Right atrium auricular region (tissue), 2 donors: ENCODE measurements at places on chromosomes 1 and 21.

- no peak for DNase-seq
Measured at GRCh38 chr1:158675563-158676323, 10.8 kb downstream of the SPTA1 start.

GRCh38 chr1:20612221-20612746 is 21.0 kb upstream of the PINK1 start:
- DNase-seq = no peak

DNA sequence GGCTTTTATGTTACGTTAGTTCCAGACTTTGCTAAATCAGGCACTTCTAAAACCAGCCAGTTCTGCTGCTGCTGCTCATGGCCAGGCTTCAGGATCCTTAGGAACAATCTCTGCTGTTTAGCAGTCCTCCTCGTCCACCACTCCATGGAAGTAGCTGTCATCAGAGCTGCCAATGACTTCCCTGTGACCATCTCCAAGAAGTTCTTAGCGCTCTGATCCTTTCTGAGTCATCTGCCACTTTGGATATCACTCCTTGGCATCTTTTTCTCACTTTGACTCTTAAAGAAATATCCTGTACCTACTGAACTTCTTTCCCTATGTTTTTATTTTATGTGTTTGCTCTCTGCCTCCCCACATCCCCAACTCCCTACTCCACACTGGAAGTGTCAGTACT is 14.7 kb upstream of the IRF2BP2 start:
- DNase-seq = no peak

- DNase-seq = no peak
Measured at GRCh38 chr1:215731699-215732098, 164.6 kb downstream of the KCTD3 start.

DNA sequence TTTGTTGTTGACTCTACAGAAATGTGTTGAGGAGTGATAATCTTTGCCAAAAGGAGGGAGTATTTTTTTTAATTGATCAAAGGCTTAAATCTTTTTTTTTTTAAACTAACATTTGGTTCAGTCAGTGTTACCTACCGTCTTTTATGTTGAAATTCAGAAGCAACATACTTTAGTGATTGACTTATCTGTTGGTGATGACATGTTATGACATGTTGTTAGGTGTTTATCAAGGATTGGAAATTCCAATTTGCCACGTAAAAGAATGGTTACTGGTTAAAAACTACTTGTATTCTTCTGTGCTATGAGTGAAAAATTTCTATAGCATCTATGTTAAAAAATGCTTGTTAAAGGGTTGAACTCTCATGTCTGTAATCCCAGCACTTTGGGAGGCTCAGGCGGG is 61.2 kb downstream of the DNM3 start:
- no peak for DNase-seq

- DNase-seq = no peak
Measured at GRCh38 chr1:185438936-185439335, 121.9 kb upstream of the IVNS1ABP start.

DNA sequence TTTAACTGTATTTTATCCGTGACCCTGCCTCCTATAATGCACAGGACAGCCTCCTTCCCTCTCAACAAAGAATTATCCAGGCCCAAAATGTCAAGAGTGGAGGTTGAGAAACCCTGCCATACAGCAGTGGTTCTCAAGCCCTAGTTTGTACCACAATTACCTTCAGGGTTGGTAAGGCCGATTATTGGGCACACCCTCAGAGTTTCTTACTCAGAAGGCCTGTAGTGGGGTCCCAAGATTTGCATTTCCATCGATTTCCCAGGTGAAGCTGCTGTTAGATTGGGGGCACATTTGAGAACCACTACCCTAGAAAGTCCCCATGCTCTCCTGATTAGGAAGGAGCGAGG is 400 bp upstream of the PGBD2 start:
- DNase-seq = no peak

DNA sequence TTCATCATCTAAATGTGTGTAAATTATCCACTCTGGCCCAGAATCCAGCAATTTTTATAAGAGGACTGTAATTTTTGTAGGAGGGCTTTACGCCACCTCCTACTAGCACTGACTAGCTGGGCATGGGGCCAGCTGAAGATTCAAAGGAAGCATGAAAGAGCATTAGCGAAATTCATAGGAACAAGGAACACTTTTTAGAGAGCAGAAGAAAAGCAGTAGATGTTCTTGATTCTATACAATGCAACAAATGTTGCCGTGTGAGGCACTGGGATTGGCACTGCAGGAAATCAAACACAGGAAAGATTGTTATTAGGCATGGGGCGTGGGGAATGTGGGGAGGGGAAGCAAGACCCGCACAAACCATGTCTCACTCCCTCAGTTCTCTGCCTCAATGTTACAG is 58.4 kb upstream of the PARP1 start:
- no peak for DNase-seq

DNA sequence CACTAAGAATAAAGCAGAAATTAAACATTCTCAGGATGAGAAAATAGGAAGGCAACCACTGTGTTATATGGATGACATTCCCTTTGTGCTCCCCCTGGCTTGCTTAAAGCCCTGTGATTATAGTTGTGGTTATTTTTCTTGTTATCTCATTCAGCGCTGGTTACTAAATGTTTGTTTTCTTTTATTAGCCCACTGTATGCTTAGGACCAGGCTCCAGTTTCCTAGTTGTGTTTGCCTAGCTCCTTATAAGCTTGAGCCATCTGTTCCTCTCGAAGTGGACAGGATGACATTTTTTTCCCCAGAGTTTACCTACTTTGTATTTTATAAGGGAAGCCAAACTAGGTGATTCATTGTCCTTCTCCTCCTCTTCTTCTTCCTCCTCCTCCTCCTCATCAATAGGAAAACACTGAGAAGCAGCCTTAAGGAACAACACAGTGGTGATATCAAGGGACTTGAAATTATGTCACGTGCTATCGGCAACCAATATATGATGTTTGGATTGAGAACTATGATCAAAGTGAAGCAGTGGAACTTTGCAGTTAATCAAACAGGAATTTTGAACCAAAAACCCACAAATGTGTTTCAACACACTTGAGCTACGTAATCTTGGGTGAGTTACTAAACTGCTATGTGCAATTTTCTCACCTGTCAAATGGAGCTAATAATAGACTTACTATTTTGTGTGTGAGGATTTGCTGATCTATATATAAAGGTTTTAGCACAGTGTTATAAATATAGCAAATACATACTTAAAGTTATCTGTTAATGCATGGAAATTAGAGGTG is 35.1 kb upstream of the RGS7 start:
- no peak for DNase-seq

GRCh38 chr1:68624233-68624632 is 127.4 kb upstream of the DEPDC1 start:
- no peak for DNase-seq

GRCh38 chr1:29933067-29933466 is 696.7 kb downstream of the PTPRU start:
- no peak for DNase-seq

DNA sequence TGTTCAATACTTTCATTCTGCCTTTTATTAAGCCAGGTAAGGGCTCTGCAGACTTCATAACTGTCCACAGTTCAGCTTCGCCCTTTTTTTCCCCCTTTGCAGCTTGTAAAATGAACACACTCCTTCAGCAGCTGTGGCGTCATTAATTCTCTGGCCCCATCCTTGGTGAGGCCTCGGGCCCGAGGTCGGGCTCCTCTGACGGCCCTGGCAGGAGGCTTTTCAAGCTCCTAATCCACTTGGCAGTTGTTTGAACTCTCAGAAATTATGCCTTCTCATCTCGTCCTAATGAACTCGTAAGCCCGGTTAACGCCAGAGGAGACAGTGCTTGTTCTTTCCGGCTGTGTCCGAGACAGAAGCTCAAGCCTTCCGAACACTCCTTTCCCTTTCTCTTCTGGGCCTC is 18.1 kb upstream of the EPHA8 start:
- no peak for DNase-seq

DNA sequence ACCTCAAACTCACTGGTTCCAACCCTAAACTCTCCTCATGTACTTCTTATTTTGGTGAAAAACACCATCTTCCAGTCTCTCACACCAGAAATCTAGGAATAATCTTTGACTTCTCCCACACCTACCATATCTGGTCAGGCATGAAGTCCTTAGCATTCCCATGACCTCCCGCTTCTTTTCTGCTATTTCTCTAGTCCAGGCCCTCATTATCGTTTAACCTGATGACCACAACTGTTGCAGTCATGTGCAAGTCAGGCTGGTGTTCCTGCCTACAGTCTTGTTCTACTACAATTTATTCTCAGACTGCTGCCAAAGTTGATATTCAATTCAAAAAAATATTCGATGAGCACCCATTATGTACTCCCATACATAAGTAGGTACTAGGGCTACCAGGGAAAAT is 71.3 kb downstream of the PIK3R3 start:
- no peak for DNase-seq

- DNase-seq = no peak
Measured at GRCh38 chr1:215529571-215529970, 37.5 kb upstream of the KCTD3 start.

DNA sequence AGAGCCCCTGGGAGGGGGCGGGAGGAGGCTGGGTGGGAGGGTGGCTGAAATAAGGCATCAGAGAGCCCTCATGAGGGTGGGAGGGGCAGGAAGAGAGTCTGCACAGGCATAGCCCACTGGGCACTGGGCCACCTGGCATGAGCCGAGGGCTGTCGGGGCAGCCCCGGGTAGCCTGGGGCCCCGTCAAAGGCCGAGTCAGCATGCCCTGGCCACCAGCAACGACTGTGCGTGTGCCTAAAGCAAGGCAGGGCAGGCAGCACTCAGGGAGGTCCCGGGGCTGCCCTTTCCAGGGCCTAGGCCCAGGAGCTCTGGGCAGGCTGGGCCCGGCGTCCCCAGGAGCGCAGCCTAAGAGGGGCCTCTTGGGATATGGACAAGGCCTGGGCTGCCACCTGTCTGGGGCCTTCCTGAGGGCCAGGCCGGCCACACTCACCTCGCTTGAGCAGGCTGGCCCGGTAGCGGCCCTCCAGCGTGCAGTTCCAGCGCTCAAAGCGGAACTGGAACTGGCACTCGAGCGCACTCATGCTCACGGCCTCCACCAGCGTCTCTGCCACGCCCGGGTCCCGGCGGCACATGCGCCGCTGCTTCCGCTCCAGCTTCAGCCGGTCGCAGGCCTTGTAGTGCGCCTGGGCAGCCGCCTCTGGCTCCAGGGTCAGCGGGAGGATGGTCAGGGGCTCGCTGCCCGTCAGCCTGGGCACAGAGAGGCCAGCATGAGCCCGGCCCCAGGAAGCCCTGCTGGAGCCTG is 22.7 kb downstream of the WNT9A start:
- DNase-seq = no peak

DNA sequence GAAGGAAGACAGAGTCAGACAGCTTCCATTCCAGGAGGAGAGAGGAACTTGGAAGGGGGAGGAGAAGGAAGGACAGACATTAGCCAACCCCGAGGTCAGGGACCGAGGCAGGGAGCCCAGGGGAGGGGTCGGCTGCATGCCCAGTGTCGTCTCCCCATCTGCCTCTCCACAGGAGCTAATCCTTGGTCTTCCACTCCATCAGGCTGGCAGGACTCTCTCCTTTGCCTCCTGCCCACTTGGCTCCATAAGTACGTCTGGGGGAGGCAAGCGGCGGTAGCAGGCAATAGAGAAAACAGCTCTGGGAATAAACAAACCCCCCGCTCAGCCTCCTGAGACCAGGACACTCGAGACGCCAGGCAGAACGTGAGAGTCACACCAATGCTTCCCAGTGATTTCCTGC is 71.3 kb downstream of the GRIK3 start:
- DNase-seq = no peak

- DNase-seq = no peak
Measured at GRCh38 chr1:98277118-98277517, 356.3 kb upstream of the DPYD start.

- no peak for DNase-seq
Measured at GRCh38 chr1:58704616-58705021, 4.8 kb upstream of the MYSM1 start.

- peak; percentile 28 for DNase-seq
Measured at GRCh38 chr1:225692517-225692879, 39.6 kb upstream of the ENAH start.

DNA sequence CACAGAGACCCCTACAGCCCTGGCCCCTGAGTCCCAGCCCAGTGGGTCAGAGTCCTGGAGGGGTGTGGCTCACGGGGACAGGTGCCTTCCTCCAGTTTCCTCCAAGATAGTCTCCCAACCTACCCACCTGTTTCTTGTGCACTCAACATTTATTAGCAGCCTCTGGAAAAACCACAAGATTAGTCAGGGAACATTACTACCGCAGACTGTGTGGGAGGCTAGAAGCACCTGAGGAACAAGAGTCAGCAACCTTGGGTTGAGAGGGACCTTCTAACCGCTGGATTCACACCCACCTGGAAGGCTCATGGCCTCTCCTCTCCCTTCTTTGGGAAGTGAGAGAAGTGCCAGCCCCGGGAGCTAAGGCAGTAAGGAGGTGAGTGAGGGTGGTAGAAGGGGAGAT is 22.5 kb upstream of the IKBKE start:
- DNase-seq = no peak

DNA sequence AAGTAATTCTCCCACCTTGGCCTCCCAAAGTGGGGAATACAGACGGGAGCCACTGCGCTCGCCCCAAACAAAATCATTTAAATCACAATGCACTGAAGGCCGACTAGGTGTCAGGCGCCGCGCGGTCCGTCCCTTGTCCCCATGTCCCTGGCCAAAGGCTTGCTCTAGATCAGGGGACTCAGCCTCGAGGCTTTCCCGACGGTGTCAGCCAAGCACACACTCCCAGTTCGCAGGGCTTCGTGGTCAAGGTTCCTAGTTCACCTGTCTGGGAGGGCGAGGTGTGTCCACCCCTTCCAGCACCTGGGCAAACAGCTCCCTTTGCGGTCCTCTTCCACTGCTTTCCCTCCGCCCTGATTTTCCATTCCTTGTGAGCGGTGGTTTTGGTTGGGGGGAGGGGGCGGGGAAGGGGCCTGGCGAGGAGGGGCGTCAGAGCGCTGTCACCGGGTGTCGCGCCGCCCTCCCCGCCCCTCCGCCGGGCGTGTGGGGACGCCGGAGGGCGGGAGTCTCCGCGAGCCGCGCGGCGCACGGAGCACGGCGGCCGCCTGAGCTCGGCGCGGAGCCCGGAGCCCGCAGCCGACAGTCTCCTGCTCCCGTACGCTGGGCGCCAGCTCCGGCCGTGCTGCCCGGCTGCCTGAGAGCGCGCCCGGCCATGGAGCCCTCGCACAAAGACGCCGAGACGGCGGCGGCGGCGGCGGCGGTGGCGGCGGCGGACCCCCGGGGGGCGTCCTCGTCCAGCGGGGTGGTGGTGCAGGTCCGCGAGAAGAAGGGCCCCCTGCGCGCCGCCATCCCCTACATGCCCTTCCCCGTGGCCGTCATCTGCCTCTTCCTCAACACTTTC is at the start of gene STUM:
Gene STUM, plus strand, starts transcription at position 509 of the 838 bp plus-strand sequence. Its CDS starts 141 bp downstream, at position 650.
- DNase-seq = no peak

GRCh38 chr21:27759091-27759659 is 792.3 kb upstream of the ADAMTS5 start:
- no peak for DNase-seq

GRCh38 chr1:231200388-231201031 is 38.7 kb downstream of the TRIM67 start:
- DNase-seq = no peak
